ENCODE measurements at places on chromosomes 6 and 20.

GRCh38 chr20:58701431-58702160, 9.0 kb downstream of the NPEPL1 start:
- DNase-seq, result no peak

- DNase-seq, result no peak
These were observed 394.7 kb upstream of the SULF2 start for GRCh38 chr20:48180024-48180423.

- DNase-seq, result no peak
These were observed 251.9 kb downstream of the TAF4 start for GRCh38 chr20:61813791-61814190.

DNA sequence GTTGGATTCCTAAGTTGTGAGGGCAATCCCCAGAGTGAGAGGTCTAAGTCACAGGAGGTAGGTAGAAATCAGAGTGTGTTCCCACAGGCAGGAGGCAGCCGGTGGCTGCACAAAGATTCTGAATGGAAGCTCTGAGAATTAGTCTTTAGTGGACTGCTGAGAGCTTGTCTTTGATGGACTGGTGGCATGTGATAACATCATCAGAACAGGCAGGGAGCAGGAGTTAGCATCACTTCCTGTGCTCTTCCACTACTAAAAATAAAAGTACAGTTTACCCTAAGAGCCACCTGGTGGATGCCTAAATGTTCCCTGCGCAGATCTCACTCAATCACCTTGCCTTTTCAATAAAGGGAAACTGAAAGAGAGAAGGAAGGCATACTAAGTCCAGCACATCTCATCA, 294.6 kb upstream of the POU3F2 start:
- DNase-seq, result no peak

- DNase-seq, result no peak
These were observed 73.6 kb upstream of the ADTRP start for GRCh38 chr6:11852061-11852651.

DNA sequence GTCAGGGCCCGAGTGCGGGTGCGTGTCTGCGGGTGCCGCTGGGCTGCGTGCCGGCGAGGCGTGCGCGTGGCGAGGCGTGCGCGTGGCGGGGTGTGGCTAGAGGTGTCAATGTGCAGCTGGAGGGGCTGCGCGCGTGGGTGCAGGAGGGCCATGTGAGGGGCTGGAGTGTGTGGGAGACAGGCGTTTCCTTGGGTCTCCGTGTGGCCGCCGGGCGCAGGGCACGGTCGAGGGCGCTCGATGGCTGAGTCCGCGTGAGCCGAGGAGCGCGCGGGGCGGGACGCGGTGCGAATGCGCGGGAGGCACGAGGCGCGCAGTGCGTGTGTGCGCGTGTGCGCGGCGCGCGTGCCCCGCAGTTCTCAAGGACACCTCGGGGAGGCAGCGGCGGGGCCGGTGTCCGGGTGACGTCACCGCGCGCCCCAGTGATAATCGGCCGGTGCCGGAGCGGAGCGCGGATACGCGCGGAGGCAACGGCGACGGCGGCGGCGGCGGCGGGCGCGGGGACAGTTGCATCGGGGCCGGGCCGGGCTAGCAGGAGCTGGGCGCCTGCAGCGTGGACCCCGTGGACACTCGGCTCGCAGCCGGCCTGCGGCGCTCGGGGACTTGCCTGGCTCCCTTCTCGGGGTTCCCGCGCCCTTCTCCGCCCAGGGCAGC, 38.7 kb downstream of the YTHDF1 start:
- DNase-seq, result no peak

GRCh38 chr6:56048601-56049000, 173.2 kb upstream of the BMP5 start:
- DNase-seq, result no peak

DNA sequence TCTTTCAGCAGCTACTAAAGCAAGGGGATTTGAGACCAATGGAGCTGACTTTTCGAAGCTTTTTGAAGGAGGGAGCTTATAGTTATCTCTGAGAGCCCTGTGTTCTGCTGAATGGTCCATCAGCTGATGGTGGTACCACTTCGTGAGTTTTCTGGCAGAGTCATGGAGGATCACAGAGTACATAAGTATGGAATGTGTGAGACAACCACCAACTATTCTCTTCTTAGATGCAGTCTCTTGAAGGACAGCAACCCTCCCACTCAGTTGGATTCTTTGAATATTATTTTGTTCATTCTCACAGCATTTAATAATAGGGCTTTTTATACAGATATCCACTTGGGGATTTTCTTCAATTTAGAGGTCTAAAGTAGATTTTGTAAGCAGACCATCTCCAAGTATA, 75.3 kb downstream of the ELOVL2 start:
- DNase-seq, result no peak

DNA sequence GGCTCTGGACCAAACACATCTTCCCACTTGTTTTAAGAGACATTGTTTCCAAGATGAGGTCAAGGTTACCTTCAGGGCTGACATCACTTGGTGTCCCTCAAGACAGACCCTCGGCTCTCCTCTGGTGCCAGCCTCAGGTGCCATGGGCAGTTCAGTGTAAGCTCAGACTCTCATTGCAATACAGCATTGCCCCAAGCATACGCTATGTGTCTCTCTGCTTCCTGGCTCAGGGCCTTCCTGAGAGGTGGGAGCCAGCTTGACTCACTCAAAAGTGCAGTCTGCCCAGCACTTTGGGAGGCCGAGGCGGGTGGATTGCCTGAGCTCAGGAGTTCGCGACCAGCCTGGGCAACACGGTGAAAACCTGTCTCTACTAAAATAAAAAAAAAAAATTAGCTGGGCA, 51.7 kb downstream of the SLC24A3 start:
- no peak for DNase-seq

DNA sequence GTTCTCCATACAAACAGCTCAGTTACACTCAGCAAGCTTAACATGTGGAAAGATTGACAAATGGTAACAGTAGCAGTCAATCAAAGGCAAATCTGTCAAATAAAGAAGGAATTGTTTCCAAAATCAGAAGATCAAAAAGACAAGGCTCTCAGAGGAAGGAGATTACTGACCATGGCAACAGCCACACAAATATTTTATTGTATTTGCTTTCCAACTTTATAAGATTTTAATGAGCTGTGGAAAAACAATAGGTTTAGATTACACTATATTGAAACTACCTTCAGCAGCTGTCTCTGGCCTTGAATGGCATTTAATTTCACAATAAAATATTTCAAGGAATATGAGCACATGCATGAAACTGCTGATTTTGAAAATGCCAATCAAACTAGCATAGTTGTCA, 1143.9 kb upstream of the GJE1 start:
- DNase-seq, result no peak

GRCh38 chr6:145244349-145245100, 490.8 kb downstream of the EPM2A start:
- DNase-seq, result no peak

DNA sequence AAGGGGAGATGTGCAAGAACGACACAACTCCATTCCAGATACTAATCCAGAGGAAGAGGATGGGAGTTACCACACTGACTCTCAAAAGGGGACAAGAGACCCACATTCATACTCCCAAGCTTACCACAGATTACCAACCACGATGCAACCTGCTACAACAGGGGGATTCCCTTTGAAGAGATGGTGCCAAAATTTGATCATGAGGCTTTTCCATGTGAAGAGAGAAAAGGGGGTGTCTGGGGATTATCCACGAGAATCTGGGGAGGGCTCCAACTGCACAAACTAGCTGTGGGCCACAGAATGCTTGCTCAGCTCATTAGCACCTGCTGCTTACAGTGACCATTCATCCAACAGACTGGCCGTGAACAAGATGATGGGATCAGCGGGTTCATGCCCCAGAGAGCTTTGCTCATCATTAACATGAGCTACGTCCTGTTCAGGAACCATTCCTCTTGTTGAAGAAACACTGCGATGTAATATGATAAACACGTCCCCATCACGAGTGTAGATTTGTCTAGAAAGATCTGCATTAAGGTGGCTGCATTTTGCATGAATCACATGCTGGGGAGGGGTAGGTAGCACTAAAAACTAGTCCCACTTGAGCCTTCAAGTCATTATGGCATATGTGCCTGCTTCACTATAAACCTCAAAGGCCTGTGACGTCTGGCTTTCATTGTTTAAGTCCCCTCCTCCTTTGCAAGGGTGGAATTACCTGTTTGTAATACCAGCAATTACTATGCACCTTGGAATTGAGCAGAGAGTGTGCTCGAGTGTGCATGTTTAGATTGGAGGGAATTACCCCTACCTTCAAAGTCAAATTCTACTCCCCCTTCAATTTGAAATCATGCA, 4.0 kb downstream of the PLAGL2 start:
- no peak for DNase-seq

GRCh38 chr20:62668441-62669027, 26.2 kb downstream of the SLCO4A1 start:
- DNase-seq, result no peak

- no peak for DNase-seq
These were observed 75.9 kb downstream of the RTN4IP1 start for GRCh38 chr6:106553440-106553839.

GRCh38 chr20:48414786-48415185, 413.0 kb downstream of the PREX1 start:
- DNase-seq, result no peak

DNA sequence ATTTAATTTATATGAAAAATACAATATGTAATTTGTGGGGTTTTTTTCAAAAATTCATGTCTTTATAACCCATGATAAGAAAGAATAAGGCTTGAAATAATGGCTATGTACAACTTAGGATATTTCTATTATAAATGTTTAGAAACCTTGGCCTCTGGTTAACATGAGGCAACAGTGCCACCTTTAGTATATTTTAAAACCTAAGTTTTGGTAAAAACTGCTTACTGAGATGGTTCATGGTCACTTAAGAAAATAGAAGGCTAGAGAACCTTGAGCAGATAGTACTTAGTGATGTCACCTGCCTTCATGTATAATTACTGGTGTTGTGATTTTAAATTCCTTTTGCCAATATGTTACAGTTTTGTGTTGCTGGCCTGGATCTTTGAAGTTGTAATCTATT, 176.4 kb downstream of the ADGB start:
- no peak for DNase-seq

- DNase-seq, result no peak
These were observed 33.6 kb upstream of the GMPR start for GRCh38 chr6:16204653-16205376.

- no peak for DNase-seq
These were observed 423.8 kb upstream of the ADGRB3 start for GRCh38 chr6:68211242-68211795.

- no peak for DNase-seq
These were observed 7.4 kb downstream of the FOXA2 start for GRCh38 chr20:22576733-22577514.

GRCh38 chr20:31406115-31406514, at the start of gene DEFB121:
DEFB121 (minus strand) TSS chr20:31406215; CDS start chr20:31406152, 63 bp downstream.
- no peak for DNase-seq

DNA sequence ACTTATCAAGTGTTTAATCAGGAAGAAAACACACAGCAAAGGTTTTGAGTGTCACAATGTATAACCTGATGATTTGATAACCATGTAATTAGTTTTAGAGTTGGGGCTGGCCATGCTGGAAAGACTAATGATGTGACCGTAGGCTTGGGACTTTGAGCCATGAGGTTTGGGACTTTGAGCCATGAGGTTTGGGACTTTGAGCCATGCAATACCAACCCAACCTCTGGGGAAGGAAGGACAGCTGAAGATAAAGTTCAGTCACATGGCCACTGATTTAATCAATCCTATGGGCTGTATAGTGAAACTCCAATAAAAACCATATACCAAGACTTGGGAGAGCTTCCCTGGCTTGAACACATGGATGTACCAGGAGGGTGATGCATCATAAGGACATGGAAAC, 32.8 kb downstream of the SLC35B3 start:
- no peak for DNase-seq

DNA sequence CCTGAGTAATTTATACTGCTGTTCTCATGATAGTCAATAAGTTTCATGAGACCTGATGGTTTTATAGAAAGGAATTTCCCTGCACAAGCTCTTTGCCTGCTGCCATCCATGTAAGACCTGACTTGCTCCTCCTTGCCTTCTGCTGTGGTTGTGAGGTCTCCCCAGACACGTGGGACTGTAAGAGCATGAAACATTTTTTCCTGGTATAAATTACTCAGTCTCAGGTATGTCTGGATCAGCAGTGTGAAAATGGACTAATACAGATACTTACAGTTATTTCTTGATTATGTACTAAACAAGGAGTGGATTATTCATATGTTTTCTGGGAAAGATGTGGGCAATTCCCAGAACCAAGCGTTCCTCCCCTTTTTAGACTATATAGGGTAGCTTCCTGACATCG, 1.9 kb upstream of the TRIM38 start:
- DNase-seq, result no peak

- DNase-seq, result no peak
These were observed 433.5 kb downstream of the RFPL4B start for GRCh38 chr6:112780498-112781096.

DNA sequence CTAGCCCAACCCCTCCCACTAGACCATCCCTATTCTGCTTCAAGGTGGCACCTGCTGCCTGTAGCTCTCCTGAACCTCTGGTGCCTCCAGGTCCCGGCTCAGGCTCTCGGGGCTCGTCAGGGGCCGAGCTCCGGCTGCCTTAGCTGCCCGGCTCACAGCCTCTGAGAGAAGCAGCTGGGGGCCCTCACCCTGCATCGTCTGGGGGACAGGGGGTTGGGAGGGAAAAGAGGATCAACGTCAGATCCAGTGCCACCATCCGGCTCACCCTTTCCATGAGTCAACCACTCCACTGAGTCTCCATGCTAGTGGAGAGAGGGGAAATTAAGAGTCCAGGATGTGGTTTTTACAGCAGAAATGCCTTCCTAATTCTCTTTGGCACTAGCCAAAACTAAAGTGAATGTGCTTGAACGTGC, 13.0 kb downstream of the BAG6 start:
- DNase-seq, result no peak

DNA sequence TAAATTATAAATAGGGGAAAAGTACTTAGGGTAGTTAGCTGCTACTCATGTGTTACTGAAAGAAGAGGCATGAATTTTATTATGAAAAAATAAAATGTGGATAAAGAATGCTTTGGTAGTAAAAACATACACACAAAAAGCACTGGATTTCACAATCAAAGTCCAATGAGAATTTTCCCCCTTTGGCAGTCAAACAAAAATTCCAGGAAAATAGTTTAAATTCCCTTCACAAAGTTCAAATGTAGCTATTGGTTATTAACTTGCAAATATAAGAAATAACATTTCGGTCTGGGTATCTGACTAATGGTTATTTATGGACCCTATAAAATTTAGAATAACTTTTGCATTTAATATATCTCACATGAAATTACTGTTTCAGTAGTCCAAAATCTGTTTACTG, 210.4 kb downstream of the FOXC1 start:
- no peak for DNase-seq

DNA sequence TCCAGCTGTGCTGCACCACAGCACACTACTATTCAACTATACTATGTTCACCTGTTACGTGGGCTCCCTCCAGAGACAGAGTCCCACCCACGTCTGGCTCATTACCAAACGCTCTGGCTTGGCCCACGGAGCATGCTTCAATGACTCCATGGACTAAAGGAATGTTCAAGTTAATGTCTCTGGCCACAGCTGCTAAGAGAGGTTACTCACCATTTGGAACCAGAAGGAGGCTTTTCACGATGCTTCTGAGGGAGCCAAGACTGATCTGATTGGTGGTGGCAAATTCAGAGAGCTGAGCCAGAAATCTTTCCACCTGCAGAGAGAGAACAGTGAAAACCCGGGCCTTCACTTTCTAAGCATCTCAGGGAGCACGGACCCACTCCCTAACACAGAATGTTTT, 15.6 kb downstream of the COMMD7 start:
- DNase-seq, result no peak
